IPS DF 19.7 (cell line): ENCODE measurements at places on chromosomes 11 and 22.

DNA sequence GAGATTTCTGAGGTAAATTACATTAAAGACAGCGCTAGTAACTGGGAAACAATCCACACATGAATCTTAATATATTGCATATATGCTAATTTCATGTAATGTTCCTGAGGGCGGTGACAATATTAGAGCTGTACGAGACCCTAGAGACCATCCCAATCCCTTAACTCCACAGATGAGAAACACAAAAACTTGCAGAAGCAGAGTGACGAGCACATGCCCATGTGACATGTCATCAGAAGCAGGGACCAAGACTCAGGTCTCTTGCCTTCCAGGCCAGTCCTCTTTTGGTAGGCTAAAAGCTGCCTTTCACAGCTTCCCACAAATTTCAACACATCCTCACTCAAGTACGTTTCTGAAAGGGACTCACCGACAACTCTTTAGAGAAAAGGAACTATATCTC, 11.8 kb downstream of the MAPK1 start:
- no peak for DNase-seq

DNA sequence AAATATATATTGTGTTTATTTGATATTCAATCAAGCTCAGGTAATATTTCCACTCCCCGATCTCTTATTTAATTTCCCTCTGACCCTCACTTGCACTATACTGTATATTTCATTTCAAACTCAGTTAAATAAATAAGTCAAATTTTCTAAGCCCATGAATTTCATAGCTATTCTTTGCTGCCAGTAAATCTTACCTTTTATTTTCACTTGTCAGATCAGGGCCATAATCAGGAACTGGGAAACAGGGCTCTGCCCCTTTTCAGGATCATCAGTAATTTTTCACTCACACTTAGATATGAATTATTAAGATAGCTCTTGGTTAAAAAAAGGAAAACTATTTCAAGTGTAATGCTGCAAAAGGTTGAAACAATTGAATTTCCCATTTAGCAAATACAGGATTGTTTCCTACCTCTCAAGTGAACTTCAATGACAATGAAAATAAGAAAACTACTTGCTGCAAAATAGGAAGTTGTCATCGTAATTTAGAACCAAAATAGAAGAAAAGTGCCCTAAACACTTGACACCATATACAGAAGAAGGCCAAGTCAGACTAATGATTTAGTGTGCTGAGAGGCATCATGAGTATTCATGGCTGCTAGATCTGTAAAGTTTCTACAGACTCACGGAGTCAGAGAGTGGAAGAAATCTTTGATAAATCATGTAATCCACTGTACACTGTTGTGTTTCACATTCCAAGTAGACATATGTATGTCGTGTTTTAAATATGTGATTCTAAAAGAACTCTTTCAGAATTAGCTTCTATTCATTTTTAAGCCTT, 316.8 kb upstream of the CNTN5 start:
- DNase-seq, result no peak

DNA sequence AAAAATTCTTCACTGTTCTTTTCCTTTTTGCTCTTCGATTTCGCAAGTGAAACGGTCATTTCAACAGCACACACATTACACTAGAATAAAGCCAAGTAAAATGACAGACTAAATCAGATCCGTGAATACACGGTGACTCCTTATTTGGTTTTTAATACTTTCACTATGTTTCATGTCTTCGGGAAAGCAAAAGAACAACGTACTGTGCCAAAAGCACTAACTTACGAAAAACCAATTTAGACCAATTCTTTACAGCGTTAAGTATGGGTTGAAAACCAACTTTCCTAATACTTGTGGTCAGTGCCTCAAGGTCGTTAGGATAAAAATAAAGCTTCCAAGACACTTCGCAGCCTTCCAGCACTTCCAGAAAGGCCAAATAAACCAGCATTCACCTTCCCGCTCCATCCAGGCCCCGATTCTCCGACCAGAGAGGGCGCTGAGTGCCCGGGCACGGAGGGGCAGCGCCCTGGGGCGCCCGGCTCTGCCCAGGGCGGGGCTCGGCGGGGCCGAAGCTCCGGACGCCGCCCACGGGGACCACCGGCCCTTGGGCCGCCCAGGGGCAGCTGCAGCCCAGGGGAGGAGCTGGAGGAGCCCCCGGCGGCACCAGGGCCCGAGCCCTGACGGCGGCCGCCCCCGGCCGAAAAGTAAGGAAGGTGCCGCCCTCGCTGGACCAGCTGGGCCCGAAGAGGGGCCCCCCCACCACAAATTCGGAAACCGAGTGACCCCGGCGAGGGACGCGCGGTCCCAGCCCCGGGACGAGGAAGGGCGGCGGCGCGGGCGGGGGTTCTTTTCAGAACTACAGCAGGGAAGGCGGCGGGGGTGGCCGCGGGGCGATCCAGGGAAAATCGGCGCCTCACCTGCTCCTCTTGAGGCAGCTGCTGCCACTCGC, 499 bp downstream of the ATL3 start:
- no peak for DNase-seq

GRCh38 chr11:18618342-18619025, 15.7 kb downstream of the SPTY2D1 start:
- no peak for DNase-seq

GRCh38 chr11:64880240-64881001, 2.0 kb upstream of the EHD1 start:
- no peak for DNase-seq

GRCh38 chr11:64084146-64084950, 48.6 kb downstream of the FLRT1 start:
- DNase-seq, result no peak

DNA sequence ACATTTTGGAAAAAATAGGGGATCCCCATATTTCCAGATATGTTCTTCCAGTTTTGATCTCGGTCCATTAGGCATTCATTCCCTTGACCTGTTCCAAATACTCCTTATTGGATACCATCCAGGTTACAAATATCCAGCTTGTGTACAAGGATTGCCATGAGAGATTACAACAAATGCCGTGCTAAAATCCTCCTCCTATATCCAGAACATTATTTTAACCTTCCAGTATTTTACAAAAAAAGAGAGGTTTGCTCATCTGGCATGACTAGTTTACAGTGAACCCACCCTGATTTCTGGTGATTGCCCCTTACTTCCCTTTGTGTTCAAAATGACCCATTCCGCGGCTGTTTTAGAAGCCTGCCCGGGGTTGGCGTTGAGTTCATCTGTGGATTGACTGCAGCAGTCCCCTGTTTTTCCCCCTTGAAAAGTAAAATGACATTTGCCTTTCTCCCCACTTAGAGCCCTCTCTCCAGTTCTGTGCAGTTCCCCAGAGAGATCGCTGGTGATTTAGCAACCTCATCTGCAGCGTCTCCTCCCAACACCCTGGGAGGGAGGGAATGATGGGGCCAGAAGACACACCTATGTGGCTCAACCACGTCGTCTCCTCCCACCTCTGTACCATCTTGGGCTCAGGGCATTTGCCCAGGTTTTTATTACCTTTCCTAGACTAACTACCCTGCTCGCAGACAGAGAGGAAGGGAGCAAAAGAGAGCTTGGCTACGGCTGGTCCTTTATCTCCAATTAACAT, 73.6 kb downstream of the DSCAML1 start:
- no peak for DNase-seq

DNA sequence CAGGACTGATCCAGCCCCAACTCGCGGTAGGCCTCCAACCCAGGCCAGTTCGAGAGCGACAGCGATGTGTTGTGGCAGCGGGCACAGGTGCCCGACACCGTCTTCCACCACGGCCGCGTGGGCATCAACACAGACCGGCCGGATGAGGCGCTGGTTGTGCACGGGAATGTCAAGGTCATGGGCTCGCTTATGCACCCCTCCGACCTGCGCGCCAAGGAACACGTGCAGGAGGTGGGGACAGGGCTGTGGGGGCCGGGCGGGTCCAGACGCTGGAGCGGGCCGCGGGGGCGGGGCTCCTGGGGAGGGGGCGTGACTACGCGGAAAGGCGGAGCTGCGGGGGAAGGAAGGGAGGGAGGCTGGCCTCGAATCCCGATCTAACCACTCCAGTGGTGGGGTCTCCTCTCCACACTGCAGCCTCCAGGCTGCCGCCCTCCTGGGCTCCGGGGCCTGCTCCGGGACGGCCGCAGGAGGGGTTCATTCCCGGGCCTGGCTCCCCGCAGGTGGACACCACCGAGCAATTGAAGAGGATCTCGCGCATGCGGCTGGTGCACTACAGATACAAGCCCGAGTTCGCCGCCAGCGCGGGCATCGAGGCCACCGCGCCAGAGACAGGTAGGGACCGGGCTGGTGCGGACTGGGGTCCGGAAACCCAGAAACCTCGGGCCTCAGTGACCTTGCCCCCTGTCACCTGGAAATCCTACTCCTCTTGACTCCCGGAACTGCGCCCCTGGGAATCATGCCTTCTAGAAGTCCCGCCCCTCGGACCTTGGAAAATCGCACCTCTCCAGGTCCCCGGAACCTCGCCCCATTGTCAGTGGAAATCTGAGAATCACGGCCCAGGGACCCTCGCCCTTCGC, 14.9 kb downstream of the TMEM258 start:
- no peak for DNase-seq

DNA sequence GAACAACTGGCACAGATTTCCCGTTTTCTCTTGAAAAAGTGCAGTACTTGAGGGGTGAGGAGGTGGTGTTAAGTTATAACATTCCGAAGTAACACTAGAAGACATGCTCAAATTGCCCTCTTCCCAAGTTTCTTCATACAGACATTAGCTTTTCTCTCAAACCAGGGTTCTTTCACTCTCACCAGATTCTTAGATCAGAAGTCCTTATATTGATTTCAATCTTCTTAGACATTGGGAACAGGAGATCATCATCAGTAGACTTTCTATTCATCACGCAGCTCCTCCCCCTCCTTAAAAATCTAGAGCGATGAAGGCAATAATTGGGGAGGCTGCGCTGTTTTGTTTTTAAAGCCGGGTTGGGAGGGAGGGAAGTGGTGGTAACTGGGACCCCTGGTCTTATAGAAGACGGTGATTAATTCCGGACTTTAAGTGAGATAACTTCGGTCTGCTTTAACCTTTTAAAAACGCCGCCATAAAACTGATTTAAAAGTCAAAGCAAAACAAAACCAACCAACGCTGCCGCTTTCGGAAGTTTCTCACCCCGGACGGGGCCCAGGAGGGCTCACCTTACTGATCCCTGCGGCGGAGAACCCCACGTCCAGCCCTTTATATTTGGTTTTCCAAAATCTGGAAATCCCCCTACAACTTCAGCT, 665 bp downstream of the USP28 start:
- no peak for DNase-seq

DNA sequence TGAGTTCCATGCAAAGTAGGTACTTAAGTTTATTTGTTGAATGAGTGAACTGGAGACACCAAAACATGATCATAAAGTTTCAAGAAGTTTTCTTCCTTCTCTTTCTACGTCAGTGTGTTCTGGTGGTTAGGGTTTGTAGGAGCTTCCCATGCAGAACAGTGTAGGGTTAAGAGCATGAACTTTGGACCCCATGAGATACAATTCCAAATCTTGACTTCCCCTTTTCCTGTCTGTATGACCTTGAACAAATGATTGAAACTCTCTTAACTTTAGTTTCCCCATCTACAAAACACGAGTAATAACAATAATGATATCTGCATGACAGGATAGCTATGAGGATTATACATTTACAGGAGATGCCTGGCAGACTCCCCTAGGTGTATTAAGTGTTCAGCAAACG, 41.0 kb upstream of the TENM4 start:
- DNase-seq, result no peak

DNA sequence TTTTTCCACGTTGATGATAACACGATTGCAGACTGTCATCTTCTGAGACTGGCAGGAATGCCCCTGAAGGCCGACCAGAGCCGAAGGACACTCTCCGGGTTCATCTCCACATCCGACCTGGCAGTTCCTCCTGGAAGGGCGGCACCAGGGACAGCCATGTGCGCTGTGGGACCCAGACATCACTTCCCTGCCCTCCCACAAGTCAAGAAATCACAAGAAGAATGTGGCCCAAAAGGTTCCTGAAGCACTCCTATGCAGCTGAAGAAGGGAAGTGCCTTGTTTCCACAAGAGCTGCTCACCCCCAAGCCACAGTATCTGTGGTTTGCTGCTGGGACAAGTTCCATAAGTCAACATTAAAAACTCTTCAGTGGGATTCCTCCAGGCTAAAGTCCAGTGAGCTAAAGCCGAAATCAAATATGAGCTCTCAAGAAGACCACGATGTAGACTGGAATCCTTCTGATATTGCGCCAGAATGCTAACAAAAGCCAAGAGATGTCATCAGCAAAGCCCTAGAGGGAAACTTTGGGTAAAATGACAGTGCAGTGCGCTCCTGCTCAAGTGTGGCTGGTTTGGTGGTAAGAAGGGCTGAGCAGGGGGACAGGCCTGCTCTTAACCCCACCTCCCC, 21.2 kb downstream of the PACSIN2 start:
- no peak for DNase-seq

- no peak for DNase-seq
These were observed 1.6 kb downstream of the PPP2R1B start for GRCh38 chr11:111764621-111765020.

DNA sequence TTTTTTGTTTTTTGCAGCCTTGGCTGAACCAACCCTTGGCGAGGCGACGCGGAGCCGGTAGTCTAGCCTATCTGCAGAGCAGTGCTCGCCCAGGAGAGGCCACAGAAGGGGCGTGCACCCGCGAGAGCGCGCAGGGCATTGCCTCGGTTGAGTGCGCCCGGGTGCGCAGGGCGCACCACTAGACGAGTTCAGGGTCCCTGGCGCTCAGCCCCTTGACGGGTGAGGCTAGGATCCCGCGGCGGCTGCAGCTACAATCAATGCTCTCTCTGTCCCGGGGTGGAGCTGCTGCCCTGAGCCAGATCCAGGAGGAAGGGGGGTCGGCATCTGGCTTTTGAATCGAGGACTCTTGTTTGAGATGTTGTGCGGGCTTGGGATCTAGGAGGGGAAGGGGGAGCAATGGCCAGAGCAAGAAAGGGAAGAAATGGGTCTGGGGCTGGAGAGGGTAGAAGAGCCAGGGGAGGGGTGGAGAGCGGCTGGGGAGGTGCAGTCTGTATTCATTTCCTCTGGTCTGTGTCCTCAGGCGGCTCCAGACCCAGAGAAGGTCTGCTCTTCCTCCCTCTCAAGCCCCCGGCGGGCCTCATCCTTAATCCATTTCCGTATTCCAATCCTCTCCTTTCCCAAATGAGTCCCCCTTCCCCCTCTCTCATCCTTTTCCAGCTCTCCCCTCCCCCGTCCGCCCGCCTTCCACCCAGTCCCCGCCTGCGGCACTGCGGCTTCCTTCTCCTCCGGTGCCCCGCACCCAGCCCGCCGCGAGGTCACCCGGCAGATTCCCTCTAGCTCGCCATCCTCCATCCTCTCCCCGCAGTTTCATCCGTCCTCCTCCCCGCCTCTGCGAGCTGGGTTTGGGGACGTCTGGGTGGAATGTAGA, 797 bp downstream of the THY1 start:
- DNase-seq, result no peak

- no peak for DNase-seq
These were observed 339.3 kb upstream of the PLET1 start for GRCh38 chr11:112599856-112600533.
